Fibroblast of skin of abdomen (primary cell): ENCODE measurements at places on chromosomes 5 and 9.

DNA sequence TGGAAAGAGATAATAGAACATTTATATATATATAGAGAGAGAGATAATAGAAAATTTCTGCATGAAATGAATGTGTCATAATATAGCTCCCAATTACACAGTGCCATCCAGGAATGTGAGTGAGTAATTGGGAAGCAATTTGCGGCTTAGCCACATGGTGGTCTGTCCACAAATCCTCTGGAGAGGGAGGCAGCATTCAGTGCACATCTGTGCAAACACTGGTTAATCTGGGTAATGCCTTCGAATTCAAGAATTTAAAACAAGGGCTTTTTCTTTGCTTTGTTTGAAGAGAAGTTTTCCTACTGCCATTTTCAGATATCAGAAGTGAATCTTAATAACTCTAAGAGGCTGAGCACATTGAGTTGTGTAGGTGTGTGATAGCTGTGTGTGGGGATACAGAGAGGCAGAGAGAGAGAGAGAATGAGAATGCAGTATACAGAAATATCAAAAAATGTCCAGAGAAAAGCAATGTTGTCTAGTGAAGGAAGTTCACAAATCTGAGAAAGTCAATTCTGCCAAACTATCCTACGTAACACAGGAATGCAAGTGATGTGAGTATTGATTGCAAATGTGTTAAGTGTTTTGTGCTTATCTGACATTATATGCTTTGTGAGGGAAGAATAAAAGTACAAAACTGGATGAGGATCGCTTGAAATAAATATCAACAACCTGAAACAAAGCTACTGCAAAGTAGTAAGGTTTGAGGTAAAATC lies 134.6 kb downstream of the EDIL3 start:
- DNase-seq, result peak; percentile 97

GRCh38 chr5:32138839-32139493 lies 35.2 kb downstream of the GOLPH3 start:
- DNase-seq, result no peak

DNA sequence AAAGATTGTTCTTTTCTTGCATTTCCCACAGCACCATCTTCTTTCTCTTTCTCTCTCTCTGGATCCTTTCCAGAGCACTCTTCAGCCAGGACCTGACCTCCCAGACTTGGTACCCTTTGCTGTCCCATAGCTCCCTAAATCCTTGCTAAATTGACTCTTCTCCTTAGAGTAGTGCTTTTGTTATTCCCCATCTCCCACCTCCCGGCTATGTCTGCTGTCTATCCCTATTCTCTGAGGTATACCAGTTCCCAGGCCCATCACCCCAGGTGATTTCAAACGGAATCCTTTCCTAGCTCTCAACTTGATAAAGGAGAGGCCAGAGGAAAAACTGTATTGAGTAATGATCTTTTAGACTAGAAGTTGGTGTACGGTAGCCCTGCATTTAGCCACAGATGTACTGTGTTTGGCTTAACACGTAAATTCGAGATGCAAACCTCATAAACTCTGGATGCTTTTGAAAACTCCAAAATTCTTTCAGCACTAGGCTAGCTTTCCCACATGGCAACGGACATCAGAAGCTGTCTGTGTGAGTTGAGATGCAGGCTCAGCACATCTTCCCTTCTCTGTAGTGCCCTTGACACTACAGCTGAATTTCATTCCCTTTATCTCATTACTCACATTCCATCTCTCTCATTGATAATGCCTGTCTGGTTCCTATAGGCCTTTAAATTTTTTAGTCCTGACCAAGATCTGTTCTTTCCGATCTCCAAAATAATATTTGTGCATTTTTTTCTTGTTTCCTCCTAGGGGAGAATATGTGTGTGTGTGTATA lies 320.8 kb upstream of the ITGA1 start:
- no peak for DNase-seq

DNA sequence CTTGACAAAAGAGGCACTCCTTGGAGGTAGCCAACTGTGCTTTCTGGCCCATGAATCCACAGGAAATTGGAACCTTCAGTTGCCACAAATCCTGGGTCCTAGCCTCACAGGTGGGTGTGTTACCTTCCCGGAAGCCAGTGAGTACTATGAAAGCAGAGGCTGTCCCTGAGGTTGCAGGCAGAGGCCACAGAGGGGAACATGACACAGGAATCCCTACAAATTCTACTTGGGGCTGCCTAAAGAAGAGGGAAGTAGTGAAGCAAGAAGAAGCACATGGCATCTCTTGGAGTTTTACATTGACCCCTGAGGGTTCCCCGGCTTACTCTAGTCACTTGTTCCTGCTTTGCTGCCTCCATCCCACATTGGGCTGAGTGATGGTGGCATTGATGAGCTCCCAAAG lies 2.6 kb downstream of the SLC22A5 start:
- DNase-seq, result no peak

GRCh38 chr9:100020121-100020795 lies 78.5 kb downstream of the ERP44 start:
- DNase-seq, result peak; percentile 25

DNA sequence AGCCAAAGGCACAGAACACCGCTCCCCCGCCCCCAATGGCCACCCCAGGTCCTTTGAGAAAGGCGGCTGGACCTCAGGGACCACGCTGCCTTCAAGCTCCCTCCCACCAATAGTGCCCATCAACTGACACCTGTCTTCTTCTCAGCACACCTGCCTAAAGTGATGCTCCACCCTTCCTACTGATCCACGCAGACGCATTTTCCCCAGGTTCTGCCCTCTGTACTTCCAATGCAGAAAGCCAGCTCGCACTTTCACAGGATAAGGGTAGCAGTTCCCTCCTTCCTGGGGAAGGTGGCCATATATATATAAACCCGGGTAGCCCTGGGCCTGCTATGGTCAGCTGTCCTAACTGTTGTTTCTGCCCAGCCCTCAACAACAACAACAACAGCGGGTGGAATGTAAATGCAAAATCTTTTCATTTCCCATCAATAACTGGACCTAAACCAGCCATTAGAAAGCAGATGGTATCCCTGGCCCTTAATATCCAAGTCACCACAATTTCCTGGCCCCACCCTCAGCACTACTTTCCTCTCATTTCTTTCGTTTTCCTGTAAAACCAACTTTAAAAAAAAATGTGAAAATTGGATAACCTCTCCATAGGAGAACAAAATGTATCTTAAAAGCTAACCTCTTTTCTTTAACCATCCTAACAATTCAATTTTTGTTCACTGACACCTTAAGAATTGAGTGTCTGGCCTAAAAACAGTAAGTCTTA lies 1.7 kb downstream of the GOLM1 start:
- DNase-seq, result no peak

DNA sequence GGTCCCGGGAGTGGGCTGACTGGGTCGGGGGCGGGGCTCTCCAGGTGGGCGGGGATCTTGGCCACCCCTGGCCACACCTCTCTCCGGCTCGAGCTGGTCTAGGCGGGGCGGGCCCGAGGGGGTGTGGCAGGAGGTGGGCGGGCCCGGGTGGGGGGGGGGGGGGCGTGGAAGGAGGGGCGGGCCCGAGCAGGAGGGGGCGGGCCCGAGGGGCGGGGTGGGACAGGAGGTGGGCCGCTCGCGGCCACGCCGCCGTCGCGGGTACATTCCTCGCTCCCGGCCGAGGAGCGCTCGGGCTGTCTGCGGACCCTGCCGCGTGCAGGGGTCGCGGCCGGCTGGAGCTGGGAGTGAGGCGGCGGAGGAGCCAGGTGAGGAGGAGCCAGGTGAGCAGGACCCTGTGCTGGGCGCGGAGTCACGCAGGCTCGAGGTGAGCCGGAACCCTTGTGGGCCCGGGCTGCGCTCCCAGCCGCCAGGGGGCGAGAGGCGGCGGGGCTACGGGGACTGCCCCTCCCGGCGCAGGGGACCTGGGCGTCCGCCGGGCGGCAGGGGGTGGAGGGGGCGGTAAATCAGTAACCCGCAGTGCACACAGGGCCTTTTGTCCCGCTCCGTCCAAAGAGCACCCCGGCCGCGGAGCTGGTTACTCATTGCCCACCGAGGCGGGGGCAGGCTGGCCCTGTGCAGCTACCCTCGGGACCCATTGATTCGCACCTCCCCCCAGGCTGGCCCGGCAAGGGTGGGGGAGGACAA lies at the start of gene FGFR4:
Gene FGFR4 (plus strand): TSS at position 262 of the 744 bp plus-strand sequence. CDS start 2,688 bp downstream, outside the sequence.
- DNase-seq, result peak; percentile 47

GRCh38 chr5:112625689-112626438 lies 111.8 kb upstream of the APC start:
- no peak for DNase-seq

DNA sequence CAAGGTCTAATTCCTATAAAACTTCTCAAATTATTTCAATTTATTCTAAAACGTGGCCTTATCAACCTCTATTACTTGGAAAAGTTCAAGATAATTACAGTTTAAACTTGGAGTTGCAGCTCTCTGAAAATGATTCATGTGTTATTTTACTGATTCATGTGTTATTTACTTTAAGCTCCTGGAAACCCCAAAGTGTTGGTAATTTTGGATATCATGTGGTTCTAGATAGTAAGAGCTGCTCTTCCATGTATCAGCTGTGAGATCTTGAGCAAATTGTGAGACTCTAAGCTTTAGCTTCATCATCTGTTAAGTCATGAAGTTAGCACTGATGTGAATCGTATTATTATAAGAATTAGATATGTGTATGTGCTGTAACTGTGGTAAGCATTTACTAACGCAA lies 749.2 kb downstream of the TLE4 start:
- DNase-seq, result peak; percentile 29

- DNase-seq, result no peak
Observed at GRCh38 chr9:74872619-74873233, 15.0 kb downstream of the TRPM6 start.

- DNase-seq, result peak; percentile 48
Observed at GRCh38 chr9:76302947-76303550, 91.2 kb downstream of the RFK start.

DNA sequence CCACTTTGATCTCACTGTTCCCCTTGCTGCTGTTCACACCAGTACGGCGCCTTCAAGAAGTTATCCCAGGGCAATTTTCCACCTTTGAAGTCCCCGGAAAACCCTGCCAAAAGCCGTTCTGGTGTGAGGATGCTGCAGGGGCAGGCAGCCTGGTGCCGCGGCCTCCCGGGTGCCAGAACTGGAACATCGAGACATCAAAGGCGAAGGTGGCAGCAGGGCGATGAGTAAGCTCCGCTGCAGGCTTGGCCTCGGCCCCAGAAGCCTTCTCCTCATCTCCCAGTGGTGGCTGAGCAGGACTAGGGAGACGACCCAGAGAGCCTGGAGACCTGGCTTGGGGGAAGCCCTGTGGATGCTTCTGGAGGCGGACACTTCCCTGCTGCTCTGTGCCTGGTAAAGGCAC lies 115.3 kb upstream of the MSX2 start:
- no peak for DNase-seq

DNA sequence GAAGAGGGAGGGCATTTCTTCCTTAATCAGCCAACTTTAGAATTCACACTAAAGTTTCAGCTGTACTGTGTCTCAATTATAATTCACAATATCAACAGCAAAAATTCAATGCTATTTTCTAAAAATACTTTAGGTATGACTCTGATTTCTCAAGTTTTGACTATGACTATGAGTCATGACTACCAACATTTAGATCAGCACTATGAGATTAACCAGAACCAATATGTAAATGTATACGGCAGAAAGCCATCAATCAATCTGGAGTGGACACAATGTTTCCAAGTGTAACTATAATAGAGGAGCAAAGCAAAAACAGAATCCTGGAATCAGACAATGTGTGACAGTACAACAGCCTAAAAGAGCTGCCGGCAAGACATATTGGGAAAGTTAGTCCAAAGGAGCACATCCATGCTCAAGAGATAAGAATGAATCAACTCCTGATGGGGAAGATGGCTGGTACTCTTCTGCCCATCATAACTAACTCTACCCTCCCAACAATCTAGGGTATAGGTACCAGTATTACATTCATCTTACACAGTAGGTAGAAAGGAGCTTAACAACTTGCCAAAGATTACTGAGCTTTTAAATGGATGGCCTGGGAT lies 294.4 kb downstream of the SEMA5A start:
- peak; percentile 77 for DNase-seq

GRCh38 chr9:19162956-19163355 lies 35.7 kb upstream of the PLIN2 start:
- no peak for DNase-seq

DNA sequence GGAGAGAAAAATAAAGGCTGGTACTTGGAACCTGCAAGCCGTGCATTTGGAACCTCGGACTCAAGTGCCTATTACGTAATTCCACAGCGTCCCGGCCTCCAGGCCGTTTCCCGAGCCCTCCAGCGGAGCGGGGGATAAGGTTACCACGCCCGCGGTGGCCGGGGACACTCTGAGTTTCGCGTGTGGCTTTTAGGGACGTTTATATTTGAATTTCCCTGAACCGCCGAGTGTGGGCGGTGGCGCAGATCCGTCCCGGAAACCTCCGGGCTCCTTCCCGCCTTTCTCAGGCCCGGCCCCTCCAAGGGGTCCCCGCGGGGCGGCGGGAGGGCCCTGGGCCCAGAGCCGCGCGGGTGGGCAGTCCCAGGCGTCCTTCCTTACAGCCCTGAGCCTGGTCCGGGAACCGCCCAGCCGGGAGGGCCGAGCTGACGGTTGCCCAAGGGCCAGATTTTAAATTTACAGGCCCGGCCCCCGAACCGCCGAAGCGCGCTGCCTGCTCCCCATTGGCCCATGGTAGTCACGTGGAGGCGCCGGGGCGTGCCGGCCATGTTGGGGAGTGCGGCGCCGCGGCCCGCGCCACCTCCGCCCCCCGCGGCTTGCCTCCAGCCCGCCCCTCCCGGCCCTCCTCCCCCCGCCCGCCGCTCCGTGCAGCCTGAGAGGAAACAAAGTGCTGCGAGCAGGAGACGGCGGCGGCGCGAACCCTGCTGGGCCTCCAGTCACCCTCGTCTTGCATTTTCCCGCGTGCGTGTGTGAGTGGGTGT lies at the start of gene LMNB1:
Gene LMNB1 (plus strand): TSS at position 638 of the 758 bp plus-strand sequence. CDS start 373 bp downstream, outside the sequence.
- DNase-seq, result peak; percentile 97

DNA sequence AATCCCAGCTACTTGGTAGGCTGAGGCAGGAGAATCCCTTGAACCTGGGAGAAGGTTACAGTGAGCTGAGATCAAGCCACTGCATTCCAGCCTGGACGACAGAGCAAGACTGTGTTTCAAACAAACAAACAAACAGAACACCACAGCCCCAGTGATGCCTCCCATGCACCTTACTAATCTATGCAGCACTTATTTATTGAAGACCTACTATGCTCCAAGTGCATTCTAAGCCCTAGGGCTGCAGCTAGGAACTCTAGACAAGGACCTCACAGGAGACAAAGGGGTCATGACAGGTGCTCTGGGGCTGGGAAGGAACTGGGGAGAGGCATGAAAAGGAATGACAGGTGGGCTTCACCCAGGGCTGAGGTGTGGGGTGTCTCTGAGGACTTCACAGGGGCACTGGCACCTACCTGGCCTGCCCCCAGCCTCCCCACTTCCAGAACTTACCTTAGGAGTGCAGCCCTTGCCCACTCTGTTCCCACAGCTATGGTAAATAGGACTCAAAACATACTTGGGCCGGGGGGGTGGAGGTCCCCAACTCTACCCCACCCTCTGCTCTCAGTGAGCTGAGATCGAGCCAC lies 69.4 kb downstream of the C9orf50 start:
- DNase-seq, result no peak

GRCh38 chr5:143760131-143760505 lies 51.8 kb upstream of the HMHB1 start:
- DNase-seq, result no peak

DNA sequence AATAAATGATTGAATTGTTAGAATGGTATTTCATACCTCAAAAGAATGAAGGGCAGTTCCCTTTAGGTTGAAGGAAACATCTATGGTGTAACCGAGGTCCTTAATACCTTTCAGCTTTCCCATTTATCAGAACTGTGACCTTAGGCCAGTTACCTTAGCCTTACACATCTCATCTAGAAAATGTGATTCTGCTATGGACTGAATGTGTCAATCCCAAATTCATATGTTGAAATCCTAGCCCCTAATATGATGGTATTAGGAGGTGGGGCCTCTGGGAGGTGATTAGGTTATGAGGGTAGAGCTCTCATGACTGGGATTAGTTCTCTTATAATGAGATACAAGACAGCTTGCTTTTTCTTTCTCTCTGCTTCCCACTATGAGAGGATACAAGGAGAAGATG lies 441.9 kb downstream of the PLK2 start:
- DNase-seq, result no peak
